ENCODE measurements at places on chromosomes 5 and 9. TPM values are rescaled to one million over a fixed set of nuclear protein-coding genes. Genes with fewer than 3 reads are reported as not detected.

DNA sequence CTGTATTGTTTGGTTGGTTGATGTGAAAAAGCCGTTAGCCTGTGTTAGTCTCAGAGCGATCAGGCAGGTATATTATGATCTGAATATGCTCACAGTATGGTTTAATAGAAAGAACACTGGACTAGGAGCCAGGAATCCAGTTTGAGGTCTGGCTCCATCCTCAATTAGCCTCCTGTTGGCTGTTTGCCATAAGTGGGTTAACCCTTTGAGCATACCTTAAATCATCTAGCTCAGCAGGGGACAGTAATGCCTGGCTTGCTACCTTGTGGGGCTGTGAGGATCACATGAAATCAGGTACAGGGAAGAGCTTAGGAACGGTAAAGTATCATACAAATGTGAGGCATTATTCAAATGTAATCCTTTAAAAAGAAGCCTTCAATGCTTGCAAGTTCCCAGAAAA is 104.7 kb downstream of the CMYA5 start:
- no peak for DNase-seq

- DNase-seq: no peak
Observed at GRCh38 chr5:10762776-10763500, 1.9 kb upstream of the DAP start.

DNA sequence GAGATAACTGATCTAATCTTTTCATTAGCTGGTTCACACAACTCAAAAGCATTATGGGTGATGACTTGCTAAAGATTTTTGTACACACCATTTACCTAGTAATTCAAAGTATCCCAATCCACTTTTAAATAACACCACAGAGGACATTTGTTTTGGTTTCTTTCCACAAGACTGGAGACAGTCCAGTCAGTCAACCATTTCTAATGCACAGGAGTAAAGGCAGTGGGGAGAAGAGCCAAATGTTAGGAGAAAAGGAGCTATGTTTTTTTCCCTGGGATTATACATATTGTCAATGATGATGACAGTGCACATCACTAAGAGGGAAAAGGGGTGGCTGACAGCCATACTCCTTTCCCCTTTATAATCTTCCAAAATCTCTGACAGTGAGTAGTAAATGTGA is 240.9 kb downstream of the GABRB2 start:
- DNase-seq: no peak

GRCh38 chr9:8718121-8718725 is 918.6 kb upstream of the DMAC1 start:
- DNase-seq: no peak

- DNase-seq: no peak
Observed at GRCh38 chr5:17118631-17119030, 98.8 kb upstream of the BASP1 start.

DNA sequence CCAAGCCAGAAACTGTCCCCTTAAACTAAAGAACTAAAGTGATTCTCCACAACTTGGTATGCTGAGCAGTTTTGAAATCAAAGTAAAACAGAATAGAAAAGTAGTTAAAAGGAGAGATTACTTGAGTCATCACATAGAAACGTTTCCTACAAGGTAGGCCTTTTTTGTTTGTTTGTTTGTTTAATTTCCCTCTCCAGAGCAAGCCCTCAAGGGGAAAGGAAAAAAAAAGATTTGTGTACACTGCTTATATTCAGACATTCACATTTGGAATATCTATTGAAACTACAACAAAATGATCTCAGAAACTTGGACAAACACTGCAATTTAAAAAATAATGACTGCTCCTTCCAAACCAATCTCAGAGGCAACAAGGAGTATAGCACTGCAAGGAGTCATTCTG is 304.7 kb upstream of the NREP start:
- no peak for DNase-seq

DNA sequence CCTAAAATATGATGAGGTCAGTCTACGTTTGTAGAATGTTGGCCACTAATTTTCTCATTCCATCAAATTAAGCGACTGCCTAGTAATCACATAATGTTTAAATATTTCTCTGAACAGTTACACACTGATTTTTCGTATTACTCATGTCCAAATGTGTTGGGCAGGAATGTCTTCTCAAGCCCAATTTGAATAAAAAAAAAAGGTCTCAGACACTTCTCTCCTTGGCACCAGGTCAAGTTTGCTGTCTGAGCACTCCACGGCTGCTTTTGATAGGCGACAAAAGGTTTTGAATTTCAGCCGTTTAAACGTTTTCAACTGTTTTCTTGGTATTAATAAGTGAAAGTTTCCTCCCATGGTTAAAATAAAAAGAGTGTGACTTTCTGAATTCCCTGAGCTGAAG is 542.1 kb downstream of the IRX1 start:
- no peak for DNase-seq

DNA sequence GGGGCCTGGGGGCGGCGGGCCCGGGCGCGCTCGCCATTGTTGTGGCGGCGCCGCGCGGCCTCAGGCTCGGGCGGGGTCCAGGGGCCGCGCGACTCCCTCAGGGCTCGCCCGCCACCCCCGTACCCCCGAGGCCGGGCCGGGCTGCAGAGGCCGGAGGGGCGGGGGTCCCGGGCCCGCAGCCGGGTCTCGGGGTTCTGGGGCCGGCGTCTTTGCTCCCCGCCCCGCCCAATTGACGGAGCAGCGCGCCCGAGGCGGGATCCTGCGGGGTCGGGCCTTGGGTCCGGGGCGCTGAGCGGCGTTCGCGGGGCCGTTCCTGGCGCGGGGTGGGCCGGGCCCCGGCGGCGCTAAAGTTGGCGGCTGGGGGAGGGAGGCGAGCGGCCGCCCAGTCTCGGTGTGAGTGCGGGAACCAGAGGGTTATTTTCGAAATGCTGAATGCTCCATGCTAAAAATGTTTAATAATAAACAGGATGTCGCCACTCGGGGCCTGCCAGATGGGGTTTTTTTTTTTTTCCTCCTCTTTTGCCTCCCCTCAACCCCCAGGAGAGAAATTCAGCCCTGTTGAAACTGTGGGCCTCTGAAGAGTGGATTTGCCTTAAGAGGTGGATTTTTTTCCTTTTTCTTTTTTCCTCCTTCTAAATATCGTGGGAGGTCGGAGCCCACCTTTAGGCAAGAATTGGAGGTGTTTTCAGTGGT is 724 bp downstream of the PRRC2B start:
- DNase-seq: no peak

GHR gene
- total RNA-seq: 1.2 TPM

ESM1 gene
- 0.47 TPM for total RNA-seq

MARVELD2 gene
- total RNA-seq: 0.78 TPM

ANKRD18B gene
- 1.1 TPM for total RNA-seq

Measured in occipital lobe (tissue), 3 donors.